ENCODE measurements at places on chromosomes 5 and 9. TPM values are rescaled to one million over a fixed set of nuclear protein-coding genes. Genes with fewer than 3 reads are reported as not detected.
A peak's percentile ranks its signal among the peaks of the same experiment; 100 is the strongest.

DNA sequence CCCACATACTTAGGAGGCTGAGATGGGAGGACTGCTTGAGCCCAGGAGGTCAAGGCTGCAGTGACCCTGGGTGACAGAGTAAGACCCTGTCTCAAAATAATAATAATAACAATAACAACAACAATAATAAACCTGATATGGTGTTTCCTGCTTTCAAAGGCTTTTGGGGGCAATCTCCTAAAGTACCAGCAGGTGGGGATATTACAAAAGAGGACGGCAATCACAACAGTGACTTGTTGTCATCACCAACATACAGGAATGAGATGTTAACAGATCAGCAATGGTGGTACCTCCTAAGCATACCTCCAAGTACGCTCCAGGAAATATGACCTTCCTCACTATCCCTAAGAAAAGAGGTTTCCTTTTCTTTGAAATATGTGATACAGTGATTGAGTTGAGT is 91.1 kb upstream of the RNF180 start:
- H3K27ac ChIP-seq = no peak overlapping the region
- no peaks in the 10 kb centered on the region for H3K36me3 ChIP-seq
- H3K27me3 ChIP-seq = peaks cover 14% of the 10 kb centered on the region
- no peaks in the 10 kb centered on the region for H3K4me1 ChIP-seq

DNA sequence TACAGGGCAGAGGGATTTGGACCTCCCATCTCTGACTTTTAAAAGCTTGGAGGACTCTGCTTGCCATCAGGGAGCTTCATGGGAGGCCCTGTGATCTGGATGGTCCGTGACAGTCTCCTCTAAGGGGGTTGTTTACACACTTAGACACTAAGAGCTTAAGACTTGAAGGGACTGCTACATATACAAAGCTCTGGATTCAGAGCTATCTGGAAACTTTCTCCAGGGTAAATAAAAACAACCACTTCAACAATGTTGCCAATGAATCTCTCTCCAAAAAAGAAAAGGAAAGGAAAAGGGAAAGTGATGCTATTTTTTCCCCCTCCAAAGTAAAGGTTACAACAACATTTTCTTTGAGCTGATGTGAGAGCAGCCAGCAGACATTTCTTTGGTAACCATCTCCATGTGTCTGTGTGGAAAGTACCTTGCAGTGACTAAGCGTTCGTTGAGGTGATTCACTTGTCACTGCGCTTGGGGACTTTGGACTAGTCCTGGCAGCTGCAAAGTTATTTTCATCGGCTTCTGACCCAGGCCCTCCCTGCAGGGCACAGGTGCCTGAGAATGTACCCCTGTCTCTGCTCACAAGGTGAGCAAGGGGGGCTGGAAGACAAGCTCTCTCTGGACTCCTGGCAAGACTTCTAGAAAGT is 262.1 kb upstream of the KLF4 start:
- DNase-seq = no peak
- H3K36me3 ChIP-seq = no peaks in the 10 kb centered on the region
- no peaks in the 10 kb centered on the region for H3K27me3 ChIP-seq
- H3K4me1 ChIP-seq = peaks cover 50% of the 10 kb centered on the region
- H3K27ac ChIP-seq = peak overlapping the region; percentile 97
- no peak overlapping the region for H3K4me3 ChIP-seq

The C9orf153 gene
- total RNA-seq = not detected

The OTP gene
- total RNA-seq = not detected

The WWC1 gene
- 2.1 TPM for total RNA-seq

Measured in chondrocyte (in vitro differentiated cells).